Activated T-helper 2 cell treated with anti-CD3 and anti-CD28 coated beads, Interferon-gamma antibody, Interleukin-2, Interleukin-4, amounts not matched to agents 10 μg/mL and 5 μg/mL and 100 μg/mL, durations not matched to agents 14 hours and 24 hours and 36 hours (primary cell): ENCODE measurements at places on chromosomes 1 and 21.

DNA sequence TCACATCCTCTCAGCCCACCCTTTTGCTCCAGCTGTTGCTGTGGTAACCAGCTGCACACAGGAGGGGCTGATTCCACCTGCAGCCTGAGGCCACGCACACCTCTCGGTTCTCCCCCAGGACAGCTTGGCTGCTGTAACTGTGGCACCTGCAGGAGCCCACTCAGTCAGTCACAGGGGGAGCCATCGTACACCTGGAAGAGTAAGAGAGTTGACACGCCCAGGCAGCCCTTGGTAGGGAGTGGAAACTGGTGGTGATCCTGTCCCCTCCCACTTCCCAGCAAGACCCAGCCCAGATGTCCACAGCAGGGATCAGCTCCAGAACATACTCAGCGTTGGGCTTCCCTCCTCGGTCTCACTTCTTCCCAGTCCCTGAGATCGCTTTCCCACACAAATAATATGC, 32.2 kb upstream of the BACE2 start:
- DNase-seq, result no peak

- no peak for DNase-seq
Observed at GRCh38 chr1:239856067-239856466, 235.6 kb upstream of the FMN2 start.

DNA sequence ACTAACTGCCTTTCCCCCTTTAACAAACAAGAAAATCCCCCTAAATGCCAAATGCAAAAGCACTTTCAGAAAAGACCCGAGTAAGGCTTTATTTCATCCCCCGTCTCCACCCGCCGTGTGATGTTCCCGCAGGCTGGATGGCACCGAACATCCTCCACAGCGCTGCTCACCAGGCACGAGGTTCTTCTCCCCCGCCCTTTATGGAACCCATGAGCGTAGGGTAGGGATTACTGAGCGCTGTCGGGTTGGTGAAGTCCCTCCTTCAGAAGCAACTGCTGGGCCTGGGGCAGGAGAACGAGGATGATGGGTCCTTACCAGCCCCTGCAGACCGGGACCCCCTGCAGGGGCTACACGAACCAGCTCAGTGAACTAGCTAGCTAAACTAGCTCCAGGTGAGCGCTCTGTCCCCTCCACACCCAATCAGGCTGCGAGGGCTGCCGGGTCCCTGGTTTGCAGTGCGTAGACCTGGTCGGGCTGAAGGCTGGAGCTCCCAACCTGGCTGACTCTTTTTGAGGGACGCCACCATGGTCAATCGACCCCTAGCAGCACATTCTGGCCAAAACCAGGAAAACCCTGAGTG, 80.4 kb downstream of the ITPKB start:
- no peak for DNase-seq

DNA sequence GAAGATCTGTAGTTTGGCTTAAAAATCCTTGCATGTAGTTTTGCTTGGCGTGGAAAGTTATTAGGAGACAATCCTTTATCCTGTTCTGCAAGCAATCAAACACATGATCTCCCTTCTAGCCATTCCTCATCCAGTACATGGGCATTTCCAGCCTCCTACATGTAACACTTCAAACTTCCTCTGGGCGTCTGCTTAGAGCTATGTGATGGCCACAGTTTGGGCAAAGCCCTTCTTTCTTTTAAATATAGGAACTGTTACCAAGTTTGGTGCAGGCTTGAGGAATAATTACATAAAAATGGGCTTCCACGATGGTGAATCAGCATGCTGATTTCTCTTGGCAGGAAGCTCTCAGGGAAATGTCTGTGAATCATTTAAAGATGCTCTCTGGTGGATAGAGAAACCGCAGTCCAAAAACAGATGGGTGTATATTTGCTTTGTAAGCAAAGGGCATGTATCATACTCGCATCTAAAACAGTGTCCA, 176.9 kb upstream of the FMN2 start:
- DNase-seq, result no peak

DNA sequence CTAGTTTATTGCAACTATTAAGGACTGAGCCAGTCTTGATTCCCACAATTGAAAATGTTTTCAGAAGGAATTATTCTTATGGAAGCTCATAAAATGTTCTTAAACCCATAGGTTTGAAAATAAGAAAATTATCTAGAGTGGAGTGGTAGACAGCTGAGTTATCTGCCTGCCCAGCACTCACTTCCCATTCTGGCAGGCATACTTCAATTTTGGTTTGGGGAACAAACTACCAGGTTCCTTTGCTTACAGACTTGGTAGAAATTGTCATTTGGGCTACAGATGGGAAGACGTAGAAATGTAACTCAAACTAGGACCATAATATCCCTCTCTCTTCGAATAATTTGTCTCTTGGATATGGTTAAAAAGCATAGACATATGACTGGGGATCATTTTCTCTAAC, 18.4 kb downstream of the JUN start:
- DNase-seq, result no peak

- DNase-seq, result no peak
Observed at GRCh38 chr1:236759252-236759859, 35.7 kb upstream of the MTR start.

DNA sequence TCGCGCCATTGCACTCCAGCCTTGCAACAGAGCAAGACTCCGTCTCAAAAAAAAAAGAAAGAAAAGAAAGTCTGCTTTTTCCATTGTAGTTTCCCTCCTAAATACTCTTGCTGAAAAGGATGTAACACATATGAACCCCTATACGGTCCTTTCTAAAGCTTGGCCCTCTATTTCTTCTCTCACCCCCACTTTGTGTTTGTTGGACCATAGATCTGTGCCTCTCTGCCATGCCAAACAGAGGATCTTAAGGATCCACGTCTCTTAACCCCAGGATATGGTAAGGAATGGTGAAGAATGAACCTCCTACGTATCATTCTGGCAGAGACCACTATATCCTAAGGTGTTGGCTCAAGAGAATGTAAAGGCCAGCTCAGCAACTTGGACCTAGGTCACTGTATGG, 18.7 kb upstream of the LAX1 start:
- DNase-seq, result no peak

DNA sequence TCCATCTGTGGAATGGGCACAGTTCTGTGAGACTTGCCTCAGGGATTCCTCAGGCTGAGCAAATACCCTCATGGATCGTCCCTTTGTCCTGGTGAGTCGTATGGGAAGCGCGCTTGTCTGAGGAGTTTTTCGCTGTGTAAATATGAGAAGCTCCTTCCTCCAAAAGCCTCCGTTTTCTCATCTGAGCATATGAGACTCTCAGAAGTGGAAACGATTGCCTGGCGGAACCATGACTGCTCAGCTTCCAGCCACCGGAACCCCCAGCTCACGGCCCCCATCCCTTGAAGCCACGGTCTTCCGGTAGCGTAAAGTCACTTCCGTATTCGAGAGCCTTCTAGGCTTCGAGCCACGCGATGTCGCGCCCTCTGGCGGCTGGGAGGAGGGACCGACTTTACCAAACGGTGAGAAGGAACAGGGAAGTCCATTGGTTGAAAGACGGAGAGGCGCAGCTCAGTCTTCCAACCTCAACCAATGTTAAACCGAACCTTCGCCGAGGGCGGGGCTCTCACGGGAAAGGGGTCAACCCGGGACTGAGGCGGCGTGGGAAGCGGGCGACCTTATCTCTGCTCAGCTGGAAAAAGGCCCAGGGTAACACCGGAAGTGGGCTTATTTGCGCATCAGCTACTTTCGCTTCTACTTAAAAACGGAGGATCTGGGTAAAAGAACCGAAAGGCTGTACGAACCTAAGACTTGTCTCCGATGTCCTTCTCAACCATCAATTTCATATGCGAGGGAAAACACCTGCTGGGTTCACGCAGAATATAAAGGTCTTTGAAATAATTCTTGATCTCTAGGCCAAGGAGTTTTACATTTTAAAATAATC, 46.3 kb downstream of the AZIN2 start:
- DNase-seq, result peak; percentile 99

DNA sequence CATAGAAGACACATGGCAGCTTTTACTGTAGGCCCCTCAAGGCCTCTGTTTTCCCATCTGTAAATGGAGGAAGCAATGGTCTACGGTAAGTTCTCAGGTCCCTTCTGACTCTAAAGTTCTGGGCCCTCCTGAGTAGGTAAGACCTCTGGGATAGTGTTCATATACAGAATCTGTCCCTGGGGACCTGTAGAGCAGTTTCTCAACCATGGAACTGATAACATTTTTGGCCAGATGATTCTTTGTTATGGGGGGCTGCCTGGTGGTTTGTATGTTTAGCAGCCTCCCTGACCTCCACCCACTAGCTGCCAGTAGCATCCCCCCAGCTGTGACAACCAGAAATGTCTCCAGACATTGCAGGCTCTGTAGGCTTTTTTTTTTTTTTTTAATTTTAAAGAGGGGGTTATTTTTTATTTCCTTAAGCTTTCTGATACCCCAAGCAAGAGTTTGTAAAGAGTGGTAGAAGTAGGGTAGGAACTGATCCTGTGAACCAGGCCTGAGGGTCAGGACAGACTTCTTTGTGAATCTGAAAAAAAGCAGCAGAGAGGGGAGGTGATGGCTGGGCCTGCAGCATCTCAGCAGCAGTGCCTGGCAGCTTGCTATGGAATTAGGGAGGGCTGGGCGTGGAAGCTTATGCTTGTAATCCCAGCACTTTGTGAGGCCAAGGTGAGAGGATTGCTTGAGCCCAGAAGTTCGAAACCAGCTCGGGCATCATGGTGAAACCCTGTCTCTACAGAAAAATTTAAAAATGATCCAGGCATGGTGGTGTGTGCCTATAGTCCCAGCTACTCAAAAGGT, 20.2 kb upstream of the TCEA3 start:
- DNase-seq, result no peak

- no peak for DNase-seq
Observed at GRCh38 chr1:221063651-221064050, 184.4 kb downstream of the HLX start.

DNA sequence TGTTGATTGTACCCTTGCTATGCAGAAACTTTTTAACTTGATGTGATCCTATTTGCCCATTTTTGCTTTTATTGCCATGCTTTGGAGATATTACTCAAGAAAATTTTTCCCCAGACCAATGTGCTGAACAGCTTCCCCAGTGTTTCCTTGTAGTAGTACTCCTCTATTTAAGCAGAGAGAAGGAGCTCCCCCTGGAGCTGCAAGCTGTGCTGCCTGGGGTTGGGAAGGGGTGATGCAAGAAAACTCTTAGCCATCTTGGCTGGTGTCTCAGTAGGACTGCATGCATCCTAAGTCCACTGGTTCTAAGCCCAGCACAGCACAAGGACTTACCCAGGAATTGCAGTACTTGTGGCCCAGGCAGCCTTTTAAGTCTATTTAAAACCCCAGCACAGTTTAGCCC, 121.6 kb downstream of the NTMT2 start:
- no peak for DNase-seq

DNA sequence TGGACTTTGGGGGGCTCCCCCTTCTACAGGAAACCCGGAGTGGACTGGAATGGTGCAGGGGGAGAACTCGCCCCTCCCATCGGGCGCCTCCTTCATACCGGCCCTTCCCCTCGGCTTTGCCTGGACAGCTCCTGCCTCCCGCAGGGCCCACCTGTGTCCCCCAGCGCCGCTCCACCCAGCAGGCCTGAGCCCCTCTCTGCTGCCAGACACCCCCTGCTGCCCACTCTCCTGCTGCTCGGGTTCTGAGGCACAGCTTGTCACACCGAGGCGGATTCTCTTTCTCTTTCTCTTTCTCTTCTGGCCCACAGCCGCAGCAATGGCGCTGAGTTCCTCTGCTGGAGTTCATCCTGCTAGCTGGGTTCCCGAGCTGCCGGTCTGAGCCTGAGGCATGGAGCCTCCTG, at the start of gene TNFRSF14:
TNFRSF14 (plus strand) TSS at position 95 of the 401 bp plus-strand sequence; CDS start at position 389, 294 bp downstream.
- DNase-seq, result peak; percentile 78

- DNase-seq, result no peak
Observed at GRCh38 chr21:39159342-39160063, 23.7 kb downstream of the PSMG1 start.

DNA sequence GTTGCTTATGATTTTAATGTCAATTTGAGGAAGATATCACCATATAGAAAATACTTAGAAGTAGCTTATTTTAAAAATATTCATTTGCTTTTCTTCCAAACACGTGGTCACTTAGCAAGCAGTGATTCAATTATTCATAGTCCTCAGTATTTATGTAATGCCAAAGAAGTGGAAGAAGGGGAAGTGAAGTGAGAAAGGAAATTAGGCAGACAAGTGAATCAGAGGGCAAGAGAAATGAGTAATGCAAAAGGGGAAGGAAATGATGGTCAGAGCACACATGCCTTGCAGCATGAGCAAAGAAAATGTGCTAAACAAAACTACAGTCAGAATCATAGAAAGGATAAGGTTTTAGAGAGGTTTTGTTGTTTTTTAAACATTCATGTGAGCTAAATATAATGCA, 31.8 kb downstream of the SDCCAG8 start:
- no peak for DNase-seq

GRCh38 chr1:64956733-64957441, 9.5 kb downstream of the JAK1 start:
- no peak for DNase-seq

DNA sequence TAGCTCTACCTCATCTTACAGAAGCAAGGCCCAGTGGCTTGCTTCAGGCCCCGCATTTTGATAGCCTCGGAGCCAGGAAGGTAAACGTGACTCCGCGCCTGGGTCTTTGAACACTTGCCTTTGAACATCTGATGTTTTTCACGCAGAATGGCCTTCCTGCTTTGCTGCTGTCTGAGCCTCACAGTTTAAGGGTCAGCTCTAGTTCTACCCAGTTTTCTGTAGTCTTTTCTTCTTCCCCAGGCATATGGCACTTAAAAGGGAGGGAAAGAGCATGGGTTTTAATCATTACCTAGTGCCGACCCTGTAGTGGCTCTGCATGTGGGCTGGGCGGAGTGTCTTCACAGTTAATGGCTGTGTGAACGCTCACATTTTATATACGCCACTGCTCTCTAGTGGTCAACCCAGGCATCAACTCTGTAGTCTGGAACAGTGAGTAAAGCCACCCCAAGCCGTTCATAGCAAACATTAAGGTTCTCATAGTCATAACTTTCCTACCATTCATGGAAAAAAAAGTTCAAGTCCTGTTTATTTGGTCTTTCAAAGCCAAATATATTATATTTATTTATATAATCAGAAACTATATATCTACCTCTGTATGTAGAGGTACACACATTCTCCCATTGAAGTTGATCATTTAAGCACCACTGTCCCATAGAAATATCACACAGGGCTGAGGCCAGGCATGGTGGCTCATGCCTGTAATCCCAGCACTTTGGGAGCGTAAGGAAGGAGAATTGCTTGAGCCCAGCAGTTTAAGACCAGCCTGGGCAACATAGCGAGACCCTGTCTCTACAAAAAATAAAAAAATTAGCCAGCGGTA, 78.1 kb downstream of the IER5 start:
- DNase-seq, result peak; percentile 69

- no peak for DNase-seq
Observed at GRCh38 chr1:64848136-64848535, 103.3 kb downstream of the RAVER2 start.
